ENCODE measurements at places on chromosomes 7 and 10. TPM values are rescaled to one million over a fixed set of nuclear protein-coding genes. Genes with fewer than 3 reads are reported as not detected.

The CAV1 gene
- not detected for total RNA-seq

DNA sequence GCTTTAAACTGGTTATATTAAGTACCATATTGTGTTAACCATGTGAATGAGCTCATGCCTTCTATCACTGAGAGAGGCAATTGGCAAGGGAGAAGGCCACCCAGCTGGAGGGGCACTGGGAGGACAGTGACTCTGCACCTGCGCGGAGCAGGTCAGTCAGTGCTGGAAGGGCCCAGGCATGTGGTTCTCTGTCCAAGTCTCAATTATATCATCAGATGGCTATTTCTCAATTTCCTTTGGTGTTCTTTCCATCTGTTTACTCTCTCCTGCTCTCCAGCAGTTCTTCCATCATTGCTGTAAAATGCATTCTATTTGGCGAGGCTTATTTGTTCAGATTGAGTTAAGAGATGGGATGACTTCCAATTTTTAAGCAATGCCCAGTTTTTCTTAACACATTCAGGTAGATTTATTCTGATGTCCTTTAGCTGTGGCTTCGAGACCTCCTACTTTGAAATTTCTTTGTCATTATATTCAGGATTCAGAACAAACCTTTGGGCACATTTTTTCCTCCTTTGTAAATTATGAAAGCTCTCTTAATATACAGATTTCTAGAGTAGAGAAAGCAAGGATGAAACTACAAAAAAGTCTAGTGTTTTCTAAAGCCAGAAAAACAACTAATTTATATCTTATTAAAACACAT, 159.3 kb downstream of the BMPER start:
- no peak overlapping the region for H3K27ac ChIP-seq
- no peak overlapping the region for H3K4me3 ChIP-seq
- no peaks in the 10 kb centered on the region for H3K27me3 ChIP-seq
- DNase-seq: no peak
- H3K4me1 ChIP-seq: no peaks in the 10 kb centered on the region

DNA sequence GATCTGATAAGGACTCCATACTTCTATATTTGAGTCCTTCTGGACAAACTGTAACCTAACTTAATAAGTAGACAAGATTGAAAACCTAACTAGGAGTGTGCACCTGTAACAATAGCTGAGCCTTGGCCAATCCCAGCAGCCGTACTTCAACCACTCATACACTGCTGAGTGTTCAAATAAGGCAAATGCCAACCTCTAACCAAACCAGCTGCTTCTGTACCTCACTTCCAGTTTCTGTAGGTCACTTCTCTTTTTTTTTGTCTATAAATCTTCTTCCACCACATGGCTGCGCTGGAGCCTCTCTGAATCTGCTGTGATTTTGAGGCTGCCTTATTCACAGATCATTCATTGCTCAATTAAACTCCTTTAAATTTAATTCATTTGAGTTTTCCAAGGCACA, 753.2 kb downstream of the DNAJB9 start:
- DNase-seq: no peak
- no peaks in the 10 kb centered on the region for H3K36me3 ChIP-seq
- H3K27me3 ChIP-seq: no peaks in the 10 kb centered on the region
- no peak overlapping the region for H3K4me3 ChIP-seq
- H3K4me1 ChIP-seq: no peaks in the 10 kb centered on the region
- H3K27ac ChIP-seq: no peak overlapping the region

DNA sequence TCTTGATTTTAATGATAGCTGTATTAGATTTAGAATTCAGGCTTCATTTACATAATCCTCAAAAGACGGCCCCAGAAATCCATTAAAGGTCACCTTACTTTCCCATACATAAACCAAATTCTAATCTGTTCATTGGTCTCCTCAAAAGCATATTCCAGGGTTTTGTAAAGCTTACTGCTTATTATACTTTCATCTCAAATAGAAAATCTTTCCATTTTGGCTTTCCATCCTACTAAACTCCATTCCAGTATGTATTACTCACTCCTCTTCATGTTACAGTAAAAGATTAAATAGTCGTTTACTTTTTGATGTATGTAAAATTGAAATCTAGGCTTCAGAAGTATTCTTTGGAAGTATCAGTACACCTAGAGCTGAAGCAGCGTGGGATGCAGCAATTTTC, 143.5 kb upstream of the LRRN3 start:
- no peak overlapping the region for H3K4me3 ChIP-seq
- H3K27ac ChIP-seq: no peak overlapping the region
- no peaks in the 10 kb centered on the region for H3K27me3 ChIP-seq
- H3K4me1 ChIP-seq: no peaks in the 10 kb centered on the region
- no peaks in the 10 kb centered on the region for H3K36me3 ChIP-seq

The PON1 gene
- not detected for total RNA-seq

DNA sequence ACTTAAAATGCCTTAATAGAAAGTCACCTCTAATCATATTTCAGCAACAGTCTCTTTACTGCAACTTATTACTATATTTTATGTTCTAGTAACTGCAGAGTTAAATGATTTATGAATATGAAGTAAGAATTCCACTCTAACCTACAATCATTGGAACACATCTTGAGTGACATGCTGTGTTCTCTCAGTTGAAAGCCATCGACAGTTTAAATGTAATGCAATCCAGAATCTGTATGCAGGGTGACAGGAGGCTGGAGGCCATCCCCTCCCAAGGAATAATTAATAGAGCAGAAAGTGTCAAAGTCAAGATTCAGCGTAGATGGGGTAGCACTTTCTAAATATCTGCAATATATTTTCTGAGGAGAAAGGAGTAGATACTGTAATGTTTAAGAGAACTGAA, 590.3 kb upstream of the SORCS1 start:
- H3K4me3 ChIP-seq: no peak overlapping the region
- no peaks in the 10 kb centered on the region for H3K4me1 ChIP-seq
- DNase-seq: no peak
- H3K27me3 ChIP-seq: no peaks in the 10 kb centered on the region

The BZW2 gene
- 15.1 TPM for total RNA-seq

- H3K36me3 ChIP-seq: no peaks in the 10 kb centered on the region
- H3K27ac ChIP-seq: no peak within 1 kb of the TSS
- H3K4me3 ChIP-seq: no peak within 1 kb of the TSS
- no peaks in the 10 kb centered on the region for H3K27me3 ChIP-seq
- H3K4me1 ChIP-seq: no peaks in the 10 kb centered on the region
These were observed at the start of gene TUBAL3 for GRCh38 chr10:5404208-5405041. Gene TUBAL3 (minus strand): TSS chr10:5404828. CDS start chr10:5404792, 36 bp downstream.

DNA sequence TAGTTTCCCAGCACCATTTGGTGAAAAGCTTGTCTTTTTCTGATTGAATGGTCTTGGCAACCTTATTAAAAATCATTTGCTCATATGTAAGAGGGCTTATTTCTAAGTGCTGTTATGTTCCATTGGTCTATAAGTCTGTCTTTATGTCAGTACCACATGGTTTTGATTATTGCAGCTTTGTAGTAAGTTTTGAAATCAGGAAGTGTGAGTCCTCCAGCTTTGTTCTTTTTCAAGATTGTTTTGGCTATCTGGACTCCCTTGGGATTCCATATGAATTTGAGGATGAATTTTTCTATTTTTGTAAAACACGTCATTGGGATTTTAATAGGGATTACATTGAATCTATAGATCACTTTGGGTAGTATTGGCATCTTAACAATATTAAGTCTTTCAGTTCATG, 5.4 kb downstream of the KIF11 start:
- no peak overlapping the region for H3K27ac ChIP-seq
- H3K27me3 ChIP-seq: no peaks in the 10 kb centered on the region
- peaks cover 18% of the 10 kb centered on the region for H3K4me1 ChIP-seq
- H3K36me3 ChIP-seq: no peaks in the 10 kb centered on the region

The HECW1 gene
- total RNA-seq: not detected

- H3K27ac ChIP-seq: no peak overlapping the region
- H3K4me1 ChIP-seq: no peaks in the 10 kb centered on the region
- H3K4me3 ChIP-seq: no peak overlapping the region
- DNase-seq: peak; percentile 5
These were observed 88.8 kb downstream of the NOD1 start for GRCh38 chr7:30389791-30390190.

GRCh38 chr7:40439686-40440085, 304.9 kb downstream of the SUGCT start:
- no peaks in the 10 kb centered on the region for H3K36me3 ChIP-seq
- no peak overlapping the region for H3K27ac ChIP-seq
- DNase-seq: no peak
- no peak overlapping the region for H3K4me3 ChIP-seq

- H3K4me1 ChIP-seq: no peaks in the 10 kb centered on the region
- no peak overlapping the region for H3K27ac ChIP-seq
- no peaks in the 10 kb centered on the region for H3K27me3 ChIP-seq
- no peaks in the 10 kb centered on the region for H3K36me3 ChIP-seq
- H3K4me3 ChIP-seq: no peak overlapping the region
- DNase-seq: no peak
These were observed 262.6 kb downstream of the CSTF2T start for GRCh38 chr10:51436805-51437204.

GRCh38 chr7:284762-285722, 4.9 kb upstream of the FOXL3 start:
- peaks cover 19% of the 10 kb centered on the region for H3K27me3 ChIP-seq
- no peaks in the 10 kb centered on the region for H3K36me3 ChIP-seq
- H3K4me3 ChIP-seq: no peak overlapping the region
- no peak for DNase-seq
- H3K4me1 ChIP-seq: no peaks in the 10 kb centered on the region

GRCh38 chr7:90192876-90193750, 18.4 kb upstream of the STEAP2 start:
- H3K4me3 ChIP-seq: no peak overlapping the region
- DNase-seq: no peak
- no peak overlapping the region for H3K27ac ChIP-seq
- no peaks in the 10 kb centered on the region for H3K4me1 ChIP-seq
- H3K27me3 ChIP-seq: no peaks in the 10 kb centered on the region

DNA sequence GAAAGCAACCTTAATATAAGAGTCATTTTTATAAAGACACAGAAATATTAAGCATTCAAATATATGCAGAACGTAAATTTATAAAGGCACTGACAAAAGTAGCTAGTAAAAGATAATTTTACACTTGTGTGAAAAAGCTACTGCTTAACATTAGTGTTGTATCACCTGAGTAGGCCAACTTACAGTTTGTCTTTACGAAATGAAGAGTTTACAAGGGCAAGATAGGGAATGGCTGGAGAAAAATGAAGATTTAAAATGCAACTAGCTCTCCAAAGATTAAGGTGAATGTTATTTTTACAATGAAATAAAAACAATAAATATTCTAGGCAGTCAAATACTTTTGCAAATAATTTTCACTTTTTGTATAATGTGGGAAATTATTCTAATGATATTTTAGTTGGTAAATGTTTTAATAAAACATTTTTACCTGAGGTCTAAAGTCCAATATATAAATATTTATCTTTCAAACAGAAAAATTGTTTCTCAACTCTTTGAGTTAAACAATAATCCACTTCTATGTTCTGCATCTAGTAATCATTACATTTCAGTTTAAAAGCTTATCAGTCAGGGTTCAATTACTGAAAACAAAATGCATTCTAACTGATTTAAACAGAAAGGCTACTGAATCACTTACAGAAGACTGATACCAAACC, 382.6 kb downstream of the IPMK start:
- H3K27ac ChIP-seq: no peak overlapping the region
- no peaks in the 10 kb centered on the region for H3K4me1 ChIP-seq
- no peaks in the 10 kb centered on the region for H3K36me3 ChIP-seq
- no peak overlapping the region for H3K4me3 ChIP-seq
- H3K27me3 ChIP-seq: no peaks in the 10 kb centered on the region

The TRRAP gene
- 48.3 TPM for total RNA-seq

The OPN4 gene
- total RNA-seq: not detected

The PTPN20 gene
- total RNA-seq: 2.5 TPM

- H3K4me1 ChIP-seq: no peaks in the 10 kb centered on the region
- H3K4me3 ChIP-seq: no peak overlapping the region
- no peak for DNase-seq
These were observed 134.8 kb upstream of the KIF5B start for GRCh38 chr10:32190890-32191491.

The IFRD1 gene
- total RNA-seq: 198 TPM

The POMZP3 gene
- total RNA-seq: 36.9 TPM

The EBF3 gene
- total RNA-seq: not detected

The ATRNL1 gene
- not detected for total RNA-seq

GRCh38 chr7:43307522-43307921, 195.1 kb downstream of the HECW1 start:
- no peaks in the 10 kb centered on the region for H3K27me3 ChIP-seq
- no peaks in the 10 kb centered on the region for H3K36me3 ChIP-seq
- no peak overlapping the region for H3K27ac ChIP-seq
- no peak overlapping the region for H3K4me3 ChIP-seq
- DNase-seq: no peak

DNA sequence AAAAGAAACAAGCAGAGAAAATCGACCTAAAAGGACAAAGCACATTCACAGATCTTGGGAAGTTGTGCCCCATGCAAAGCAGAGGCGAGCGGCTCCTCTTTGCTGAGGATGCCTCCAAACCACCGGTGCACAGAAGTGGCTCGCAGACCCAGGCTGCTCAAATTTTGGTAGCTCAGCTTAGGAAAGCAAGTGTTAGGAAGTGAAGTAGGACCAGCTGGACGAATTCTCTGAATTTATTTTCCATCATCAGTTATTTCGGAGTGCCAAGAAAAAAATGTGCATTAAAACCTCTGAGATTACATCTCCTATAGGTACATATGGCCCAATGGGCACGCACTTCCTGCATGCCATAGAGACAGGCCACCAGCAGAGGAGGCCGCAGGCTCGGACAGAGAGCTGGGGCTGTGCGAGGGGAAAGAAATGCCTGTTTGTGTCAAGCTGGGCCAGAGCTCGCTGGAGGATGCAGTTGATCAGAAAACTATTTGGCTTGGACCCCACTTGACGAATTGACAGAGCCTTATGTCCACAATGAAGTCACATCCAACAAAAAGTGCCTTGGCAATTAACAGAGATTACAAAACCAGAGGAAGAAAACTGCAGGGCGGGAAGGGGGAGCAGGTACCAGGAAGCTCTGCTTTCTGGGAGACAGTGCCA, 122.3 kb upstream of the LYZL2 start:
- no peaks in the 10 kb centered on the region for H3K27me3 ChIP-seq
- peak; percentile 64 for DNase-seq

The BMS1 gene
- 13.8 TPM for total RNA-seq

- no peak overlapping the region for H3K4me3 ChIP-seq
- no peak overlapping the region for H3K27ac ChIP-seq
- no peaks in the 10 kb centered on the region for H3K27me3 ChIP-seq
- no peak for DNase-seq
- no peaks in the 10 kb centered on the region for H3K36me3 ChIP-seq
- no peaks in the 10 kb centered on the region for H3K4me1 ChIP-seq
These were observed 24.0 kb downstream of the GRM3 start for GRCh38 chr7:86667732-86668131.

DNA sequence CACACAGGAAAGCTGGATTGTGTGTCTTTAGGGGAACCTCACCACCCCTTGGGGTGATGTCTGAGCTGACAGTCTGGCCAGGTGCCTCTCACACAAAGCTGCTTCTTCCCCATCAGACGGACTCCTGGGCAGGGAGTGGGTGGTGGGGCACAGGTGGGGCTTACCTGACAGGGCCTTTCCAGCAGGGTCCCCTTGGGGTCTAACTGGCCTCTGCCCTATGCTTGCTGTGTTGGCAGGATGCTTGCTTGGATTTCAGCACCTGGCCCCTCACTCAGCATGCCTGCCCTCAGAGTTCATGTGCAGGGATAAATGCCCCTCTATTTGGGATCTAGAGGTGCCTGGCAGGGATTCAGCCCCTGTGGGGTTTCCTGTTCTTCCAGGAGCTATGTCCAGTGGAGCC, 496.9 kb upstream of the ZMIZ1 start:
- H3K4me3 ChIP-seq: no peak overlapping the region
- no peak overlapping the region for H3K27ac ChIP-seq
- no peaks in the 10 kb centered on the region for H3K36me3 ChIP-seq
- no peak for DNase-seq
- no peaks in the 10 kb centered on the region for H3K4me1 ChIP-seq

The MAGI2 gene
- not detected for total RNA-seq

Data from CD4-positive, alpha-beta T cell (primary cell).